Stimulated activated CD4-positive, alpha-beta T cell treated with anti-CD3 and anti-CD28 coated beads, Interleukin-2, amount 100 ng/mL, for 48 hours (primary cell): ENCODE measurements at places on chromosomes 2 and 18.

DNA sequence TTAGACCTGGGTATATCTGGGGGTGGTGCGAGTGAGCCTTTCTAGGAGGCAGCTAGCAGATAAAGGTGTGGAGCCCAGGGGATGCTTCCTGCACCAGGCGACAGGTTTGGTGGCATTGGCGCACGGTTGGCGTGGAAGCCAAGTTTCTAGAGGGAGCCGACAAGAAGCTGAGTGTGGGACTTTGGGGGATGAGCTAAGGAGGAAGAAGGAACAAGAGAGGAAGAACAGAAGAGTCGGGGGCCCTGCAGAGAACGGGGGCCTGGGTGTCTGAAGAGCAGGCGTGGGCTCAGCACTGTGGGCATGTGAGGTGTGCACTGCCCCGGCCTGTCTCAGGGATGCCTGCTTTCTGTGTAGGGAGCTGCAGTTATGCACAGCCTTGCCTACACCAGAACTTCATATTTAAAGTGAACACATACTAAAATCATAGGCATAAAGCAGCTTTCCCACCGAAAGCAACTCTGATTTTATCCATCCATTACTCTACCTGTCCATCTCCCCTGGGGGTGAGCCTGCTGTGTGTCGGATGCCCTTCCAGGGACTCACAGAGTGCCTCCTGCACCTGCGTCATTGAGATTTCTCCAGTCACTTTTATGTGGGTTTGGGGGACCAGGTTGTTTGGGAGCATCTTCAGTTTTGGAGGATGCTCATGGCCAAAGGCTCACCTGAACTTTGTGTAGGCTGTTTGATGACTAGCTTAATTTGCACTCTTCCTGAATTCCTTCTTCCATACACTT lies 149.7 kb downstream of the LDLRAD4 start:
- DNase-seq = no peak

DNA sequence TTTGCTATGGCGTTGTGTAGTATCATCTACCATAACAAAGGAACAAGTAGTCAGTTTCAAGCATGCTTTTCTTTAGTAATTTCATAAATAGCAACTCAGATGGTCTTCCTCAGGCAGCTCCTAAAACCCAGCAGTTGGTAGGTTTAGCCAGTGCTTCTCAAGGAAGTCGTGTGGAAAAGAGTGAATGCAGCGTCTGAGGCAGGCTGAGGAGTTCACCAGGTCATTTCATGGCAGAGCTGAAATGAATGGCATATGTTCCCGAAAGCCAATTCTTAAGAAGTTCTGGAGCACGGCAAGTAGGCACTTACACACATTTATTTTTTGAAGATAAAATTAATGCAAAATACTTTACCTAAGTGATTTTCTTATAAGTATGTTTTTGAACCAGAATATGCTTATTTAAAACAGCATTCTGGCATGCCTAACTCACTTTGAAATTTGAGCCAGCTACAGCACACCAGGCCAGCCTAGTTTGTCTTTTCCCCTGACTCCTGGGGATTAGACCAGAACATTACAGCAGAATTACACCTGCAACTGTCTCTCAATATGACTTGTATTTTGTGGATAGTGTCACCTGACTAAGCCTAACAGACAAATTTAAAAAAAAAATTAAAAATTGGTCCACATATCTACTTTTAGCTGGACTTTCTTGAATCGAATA lies 62.2 kb downstream of the OSBPL6 start:
- no peak for DNase-seq

DNA sequence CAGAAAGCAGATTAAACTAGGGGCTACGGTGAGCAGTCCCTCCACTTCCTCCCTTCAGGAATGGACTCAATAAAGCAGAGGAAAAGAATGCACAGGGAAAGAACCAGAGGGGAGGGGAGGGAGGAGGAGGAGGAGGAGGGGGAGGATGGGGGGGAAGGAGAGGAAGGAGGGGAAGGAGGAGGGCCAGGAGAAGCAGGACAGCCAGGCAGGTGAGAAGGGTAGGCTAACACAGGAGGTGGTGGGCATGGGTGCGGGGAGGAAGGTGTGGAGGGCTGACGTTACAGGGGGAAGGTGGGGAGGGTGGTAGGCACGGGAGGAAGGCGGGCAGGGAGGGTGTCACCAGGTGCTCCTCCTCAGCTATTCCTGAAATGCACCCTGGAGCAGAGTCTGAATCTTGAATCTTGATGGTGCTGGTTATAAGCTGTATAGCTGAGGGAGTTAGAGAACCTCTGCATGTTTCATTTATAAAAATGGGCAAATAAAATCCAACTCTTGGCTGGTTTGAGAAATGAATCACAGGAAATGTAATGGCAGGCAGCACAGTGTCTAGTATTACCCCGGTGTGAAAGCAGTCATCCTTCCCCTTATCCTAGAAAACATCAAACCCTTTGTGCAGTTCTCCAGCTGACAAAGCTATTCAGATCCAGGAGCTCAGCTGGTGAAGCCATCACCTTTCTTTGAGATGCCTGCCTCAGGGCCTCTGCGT lies 3.4 kb downstream of the TMEM18 start:
- DNase-seq = no peak

GRCh38 chr2:3970791-3971651 lies 267.6 kb downstream of the DCDC2C start:
- DNase-seq = no peak

GRCh38 chr2:54114936-54115283 lies 505 bp upstream of the ACYP2 start:
- no peak for DNase-seq

GRCh38 chr18:22728016-22728415 lies 205.1 kb upstream of the RBBP8 start:
- no peak for DNase-seq

- DNase-seq = no peak
Observed at GRCh38 chr2:27771202-27771547, 344 bp upstream of the MRPL33 start.

DNA sequence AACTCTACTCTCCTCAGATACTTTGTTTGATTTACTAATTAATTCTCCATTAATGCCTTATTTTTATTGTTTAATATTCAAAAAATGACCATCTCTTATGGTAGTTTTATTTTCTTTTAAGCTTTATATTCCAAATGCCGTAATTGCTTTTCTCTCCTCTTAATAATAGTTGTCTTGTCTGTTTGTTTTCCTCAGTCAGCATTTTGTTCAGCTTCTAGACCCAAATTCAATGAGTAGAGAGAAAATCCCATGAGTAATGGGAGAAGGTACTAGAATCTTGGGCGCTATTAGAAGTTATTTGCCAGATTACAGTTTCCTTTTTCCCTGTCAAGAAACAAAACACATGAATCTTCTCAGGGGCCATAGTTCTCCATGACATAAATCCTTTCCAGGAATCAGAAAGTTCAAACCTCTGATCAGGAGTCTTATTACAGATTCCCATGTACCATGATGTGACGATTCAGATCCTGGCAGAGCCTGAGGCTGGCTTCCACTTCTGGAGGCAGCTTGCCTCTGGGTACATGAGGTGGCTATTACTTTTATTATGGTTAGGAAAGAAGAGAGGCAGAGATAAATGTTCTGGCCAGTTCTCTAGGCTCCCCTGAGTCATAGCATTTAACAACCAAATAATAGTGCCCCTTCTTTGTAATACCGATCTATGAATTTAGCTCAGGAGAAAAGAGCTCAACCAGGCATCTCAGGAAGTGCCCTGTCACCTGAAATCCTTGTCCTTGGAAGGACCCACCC lies 485.1 kb upstream of the SETBP1 start:
- no peak for DNase-seq

DNA sequence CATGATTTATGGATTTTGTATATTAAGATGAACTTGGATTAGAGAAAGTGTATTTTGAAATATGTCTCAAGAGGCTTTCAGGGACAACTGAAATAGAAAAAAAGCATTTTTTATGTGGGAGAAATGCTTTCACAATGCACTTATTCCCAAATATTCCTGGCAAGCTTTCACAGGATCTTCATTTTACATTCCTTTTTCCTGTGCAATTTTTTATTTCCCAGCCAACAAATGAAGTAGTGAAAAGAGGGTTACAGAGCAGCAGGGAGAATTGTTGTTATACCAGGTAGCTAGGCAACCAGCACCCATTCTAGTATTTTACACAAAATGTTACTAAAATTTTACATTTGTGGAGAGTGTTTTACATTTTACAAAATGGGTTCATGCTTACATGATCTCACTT lies 167.0 kb upstream of the RPRM start:
- DNase-seq = no peak

DNA sequence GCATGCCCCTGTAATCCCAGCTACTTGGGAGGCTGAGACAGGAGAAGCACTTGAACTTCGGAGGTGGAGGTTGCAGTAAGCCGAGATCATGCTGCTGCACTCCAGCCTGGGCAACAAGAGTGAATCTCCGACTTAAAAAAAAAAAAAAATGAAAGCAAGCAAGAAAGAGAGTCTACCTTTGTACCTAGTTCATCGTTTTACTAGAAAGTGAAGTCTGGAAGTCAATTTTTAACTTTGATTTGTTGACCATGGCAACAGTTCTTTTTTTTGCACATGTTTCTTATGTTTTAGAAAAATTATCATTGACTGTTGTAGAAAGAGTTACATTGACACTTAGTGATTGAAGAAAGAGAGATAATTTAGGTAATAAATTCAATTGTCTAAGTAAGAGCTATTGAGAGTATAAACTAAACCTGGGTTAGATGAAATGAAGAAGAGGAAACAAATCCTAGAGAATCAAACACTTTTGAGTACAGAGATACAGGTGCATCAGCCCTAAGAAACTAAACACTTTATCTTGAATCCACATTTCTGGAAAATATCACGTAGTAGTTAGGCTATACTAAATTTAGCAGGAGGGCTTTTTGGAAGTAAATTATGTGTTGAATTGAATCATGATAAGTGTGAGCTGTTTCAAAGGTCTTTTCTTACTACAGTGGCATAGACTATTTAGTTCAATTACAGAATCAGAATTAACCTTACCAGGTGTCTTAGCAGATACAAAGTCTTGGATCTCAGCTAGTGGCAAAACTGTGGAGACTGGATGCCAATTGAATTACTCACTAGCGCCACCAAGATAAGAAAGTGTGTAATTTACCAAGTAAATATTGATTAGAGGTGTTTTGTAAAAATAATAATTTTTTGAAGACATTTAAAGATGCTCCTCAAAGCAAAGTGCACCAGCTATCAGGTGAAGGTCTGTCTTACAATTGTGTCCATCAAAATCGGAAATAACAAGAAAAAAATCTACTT lies 303.4 kb upstream of the NRXN1 start:
- no peak for DNase-seq

GRCh38 chr2:24400207-24400907 lies 40.0 kb upstream of the ITSN2 start:
- no peak for DNase-seq

DNA sequence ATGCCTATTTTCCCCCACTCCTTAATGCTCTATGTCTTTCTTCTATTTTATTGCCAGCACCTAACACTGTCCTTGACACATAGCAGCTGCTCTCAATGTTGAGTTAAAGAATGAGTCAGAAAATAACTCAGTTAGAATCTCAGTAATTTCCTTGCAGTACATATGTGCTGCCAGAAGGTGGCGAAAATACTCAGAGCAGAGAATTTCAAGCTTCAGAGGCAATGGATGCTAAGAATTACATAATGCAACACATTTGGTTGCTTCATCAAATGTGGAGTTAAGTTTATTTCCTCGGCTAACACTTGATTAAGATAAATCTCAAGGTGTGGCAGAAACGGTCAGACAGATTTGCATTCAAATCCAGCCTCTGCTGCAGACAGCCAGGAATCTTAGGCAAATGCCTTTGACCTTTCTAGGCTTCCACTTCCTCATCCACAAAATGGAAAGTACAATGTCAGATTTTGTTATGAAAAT lies 105.6 kb downstream of the VSNL1 start:
- DNase-seq = peak; percentile 59

- peak; percentile 36 for DNase-seq
Observed at GRCh38 chr18:62523631-62524439, 1.0 kb downstream of the ZCCHC2 start.

- DNase-seq = no peak
Observed at GRCh38 chr2:148968776-148969319, 69.7 kb upstream of the LYPD6B start.

DNA sequence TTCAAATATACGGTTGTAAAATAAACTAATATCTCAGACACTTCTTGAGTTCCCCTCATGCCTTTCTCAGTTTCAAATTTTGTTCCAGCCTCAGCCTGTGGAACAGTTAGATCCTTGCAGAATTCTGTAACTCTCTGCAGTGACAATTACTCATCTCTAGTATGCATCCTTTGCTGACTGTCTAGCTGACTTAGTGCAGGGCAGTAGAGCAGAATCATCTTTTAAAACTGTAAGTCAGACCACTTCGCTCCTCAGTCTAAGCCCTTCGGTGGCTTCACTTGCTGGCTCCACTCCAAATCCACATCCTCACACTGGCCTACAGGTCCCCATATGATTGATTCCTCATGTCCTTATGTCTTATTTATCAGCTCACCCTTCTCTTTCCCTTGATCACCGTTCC lies 164.1 kb upstream of the ZSWIM2 start:
- no peak for DNase-seq

DNA sequence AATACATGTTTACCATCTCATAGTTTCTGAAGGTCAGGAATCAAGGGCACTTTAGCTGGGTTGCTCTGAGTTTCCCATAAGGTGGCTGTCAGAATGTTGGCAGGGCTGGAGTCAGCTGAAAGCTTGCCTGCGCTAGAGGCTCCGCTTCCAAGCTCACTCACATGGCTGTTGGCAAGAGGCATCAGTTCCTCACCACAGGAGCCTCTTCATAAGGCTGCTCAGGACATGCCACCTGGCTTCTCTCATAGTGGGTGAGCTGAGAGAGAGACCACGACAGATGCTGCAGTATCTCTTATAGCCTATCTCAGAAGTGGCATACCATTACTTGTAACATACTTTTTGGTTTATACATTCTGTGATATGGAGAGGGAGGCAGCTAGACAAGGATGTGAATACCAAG lies 7.2 kb downstream of the HADHB start:
- DNase-seq = no peak

DNA sequence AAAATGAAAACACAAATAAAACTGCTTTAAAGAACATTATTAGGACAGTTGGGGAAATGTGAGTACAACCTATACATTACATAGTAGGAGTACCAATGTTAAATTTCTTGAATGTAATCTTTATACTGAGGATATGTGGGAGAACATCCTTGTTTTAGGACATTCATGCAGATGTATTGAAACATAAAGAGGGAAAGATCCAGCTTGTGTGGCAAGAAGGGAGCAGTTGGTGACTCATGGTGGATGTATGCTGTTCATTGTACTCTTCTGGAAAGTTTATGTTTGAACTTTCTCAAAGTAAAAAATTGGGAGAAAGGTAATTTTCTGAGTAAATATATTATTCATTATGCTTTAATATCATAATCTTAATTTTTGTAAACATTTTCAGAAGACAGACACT lies 132.1 kb upstream of the DLGAP1 start:
- DNase-seq = no peak

- no peak for DNase-seq
Observed at GRCh38 chr2:143218621-143219020, 89.4 kb downstream of the ARHGAP15 start.

- no peak for DNase-seq
Observed at GRCh38 chr2:210577263-210578071, 21.1 kb downstream of the CPS1 start.
